ENCODE measurements at places on chromosomes 3 and 15.

GRCh38 chr3:54533856-54534255, 394.0 kb downstream of the LRTM1 start:
- DNase-seq: no peak

GRCh38 chr3:40653001-40653400, 128.2 kb downstream of the ZNF621 start:
- no peak for DNase-seq

- no peak for DNase-seq
These were observed 14.3 kb upstream of the MASP1 start for GRCh38 chr3:187305881-187306280.

DNA sequence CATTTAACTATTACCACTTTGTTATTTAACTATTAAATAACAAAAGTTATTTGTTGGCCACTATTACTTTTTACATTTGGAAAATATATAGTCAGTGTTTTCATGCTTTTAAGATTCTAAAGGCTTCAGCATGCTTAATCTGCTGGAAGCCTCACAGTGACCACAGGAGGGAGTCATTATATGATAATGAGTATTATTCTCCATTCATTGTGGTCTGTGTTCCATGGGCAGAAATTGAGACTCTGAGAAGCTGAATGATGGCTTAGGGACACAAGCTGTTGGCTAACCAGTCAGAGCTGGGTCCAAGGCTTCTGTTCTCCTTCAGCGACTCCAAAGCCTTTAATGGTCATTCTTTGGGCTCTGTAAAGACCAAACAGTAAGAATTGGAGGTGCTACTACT, 64.7 kb downstream of the BFSP2 start:
- DNase-seq: peak; percentile 65

DNA sequence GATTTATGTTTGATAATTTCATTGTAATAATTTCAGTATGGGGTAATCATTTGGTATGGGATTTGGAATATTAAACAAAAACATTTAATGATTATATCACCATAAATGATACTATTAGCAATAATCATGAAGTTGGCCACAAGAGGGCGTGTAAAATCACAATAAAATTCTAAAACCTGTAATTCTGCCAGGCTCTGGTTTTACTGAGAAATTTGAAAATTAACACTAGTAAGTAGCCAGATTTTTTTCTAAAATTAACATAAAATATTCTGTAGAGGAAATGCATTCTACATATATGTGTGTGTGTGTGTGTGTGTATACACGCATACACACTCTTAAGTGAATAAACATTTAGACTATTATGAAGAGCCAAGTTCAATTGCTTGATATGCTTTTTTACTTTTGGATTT, 40.5 kb downstream of the FEZF2 start:
- DNase-seq: peak; percentile 36

DNA sequence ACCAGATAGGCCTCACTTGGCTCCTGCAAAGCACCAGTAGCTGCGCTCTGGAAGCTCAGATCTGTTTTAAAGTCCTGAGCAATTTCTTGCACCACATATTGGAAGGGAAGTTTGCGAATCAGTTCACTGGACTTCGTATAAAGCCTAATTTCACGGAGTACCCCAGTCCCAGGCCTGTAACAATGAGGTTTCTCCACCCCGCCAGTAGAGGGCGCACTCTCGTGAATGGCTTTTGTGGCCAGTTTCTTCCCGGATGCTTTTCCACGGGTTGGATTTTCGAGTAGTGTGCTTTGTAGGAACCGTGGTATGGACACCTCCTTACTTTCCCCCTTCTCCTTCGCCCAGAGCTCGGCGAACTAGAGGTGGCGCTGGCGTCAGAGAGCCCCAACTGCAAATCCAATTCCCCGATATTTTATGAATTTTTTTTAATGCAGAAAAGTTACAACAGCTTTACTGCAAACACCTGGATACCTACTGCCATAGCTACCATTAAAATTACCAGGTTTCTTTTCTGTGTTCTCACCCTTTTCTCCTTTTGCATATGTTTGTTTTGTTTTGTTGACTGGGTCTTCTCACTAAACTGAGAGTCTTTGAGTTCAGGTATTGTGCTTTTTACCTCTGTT, 13.3 kb downstream of the RARB start:
- no peak for DNase-seq

DNA sequence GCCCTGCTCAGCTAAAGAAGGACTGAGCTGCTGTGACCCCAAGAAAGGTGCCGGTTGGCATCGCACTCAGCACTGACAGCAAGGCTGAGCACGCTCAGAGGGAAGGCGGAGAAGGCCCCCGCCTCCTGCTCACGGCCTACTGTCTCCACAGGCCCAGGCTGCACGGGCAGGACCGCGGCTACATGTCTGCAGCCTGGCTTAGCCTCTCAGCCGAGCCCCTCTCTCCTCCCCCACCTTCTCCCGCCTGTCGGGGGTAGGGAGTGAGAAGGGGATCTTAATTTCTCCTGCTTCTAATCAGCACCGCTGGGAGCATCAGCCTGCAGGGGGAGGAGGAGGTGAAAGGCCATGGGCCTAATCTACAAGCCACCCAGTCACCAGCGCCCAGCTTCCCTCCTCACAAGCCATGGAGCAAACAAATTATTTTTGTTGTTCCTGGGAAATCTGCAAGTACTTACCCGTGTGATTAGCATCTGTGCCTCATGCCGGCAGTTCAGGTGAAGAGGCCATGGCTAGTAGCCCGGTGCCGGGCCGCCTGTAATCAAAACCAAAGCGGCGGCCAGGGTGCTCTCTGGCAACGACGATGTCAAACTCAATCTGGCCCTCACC, 68.1 kb downstream of the EPHB3 start:
- DNase-seq: no peak

- no peak for DNase-seq
These were observed 37.1 kb upstream of the NR2F2 start for GRCh38 chr15:96293441-96293840.

DNA sequence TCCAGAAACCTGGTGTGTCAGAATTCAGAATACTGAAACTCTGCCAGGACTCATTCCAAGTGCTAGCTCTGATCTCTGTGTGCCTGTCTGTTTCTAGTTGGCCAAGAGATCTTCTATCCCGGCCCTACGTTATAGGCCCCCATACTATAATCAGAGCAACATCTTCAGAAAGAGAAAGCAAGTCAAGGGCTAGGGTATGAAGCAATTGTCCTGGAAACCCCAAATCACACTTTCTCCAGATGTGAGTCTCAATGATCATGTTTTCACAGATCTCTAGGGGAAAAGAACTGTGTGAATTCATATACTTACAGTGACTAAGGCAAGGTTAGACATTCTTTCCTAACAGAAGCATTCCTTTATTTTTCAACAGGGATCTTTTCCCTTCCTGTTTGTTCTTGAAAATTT, 309.7 kb downstream of the SLC9A9 start:
- no peak for DNase-seq

- DNase-seq: no peak
These were observed 357.0 kb downstream of the TIGIT start for GRCh38 chr3:114650808-114651207.

- DNase-seq: no peak
These were observed 5.7 kb upstream of the A4GNT start for GRCh38 chr3:138137861-138138260.

DNA sequence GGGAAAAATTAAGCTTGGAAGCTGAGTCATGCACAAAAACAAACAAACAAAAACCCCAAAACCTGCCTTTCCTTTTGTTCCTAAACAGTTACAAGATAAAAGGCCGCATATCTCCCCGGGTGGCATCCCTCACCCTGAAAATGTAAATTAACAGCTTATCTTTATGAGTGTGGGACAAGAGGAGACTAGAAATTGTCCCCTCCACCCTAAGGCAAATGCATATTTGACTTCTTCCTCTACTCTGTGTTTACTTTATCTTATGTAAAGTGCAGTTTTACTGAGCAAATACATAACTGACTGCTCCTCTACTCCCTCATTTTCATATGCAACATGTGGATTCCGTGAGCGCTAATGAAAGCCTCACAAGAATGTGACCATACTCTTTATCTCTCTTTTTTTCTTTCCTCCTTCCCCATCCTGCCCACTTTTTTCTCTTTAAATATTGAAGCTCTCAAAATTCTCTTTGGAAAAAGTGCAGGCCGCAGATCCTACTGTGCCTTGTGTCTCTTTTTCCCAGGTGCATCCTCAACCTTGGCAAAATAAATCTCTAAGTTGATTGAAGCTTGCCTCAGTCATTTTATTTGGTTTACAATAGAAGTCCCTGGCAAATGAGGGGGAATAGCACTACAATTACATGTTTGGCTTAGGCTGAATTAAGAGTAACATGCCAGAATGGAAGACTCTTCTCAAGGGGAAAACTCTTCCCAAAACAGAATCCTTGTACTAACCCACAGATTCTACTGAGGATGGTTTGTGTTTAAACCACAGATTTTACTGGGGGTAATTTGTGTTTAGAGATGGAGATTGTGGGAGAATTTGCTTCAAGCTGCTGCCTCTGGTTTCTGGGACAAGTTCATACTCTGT, 72.7 kb upstream of the WDR72 start:
- no peak for DNase-seq

DNA sequence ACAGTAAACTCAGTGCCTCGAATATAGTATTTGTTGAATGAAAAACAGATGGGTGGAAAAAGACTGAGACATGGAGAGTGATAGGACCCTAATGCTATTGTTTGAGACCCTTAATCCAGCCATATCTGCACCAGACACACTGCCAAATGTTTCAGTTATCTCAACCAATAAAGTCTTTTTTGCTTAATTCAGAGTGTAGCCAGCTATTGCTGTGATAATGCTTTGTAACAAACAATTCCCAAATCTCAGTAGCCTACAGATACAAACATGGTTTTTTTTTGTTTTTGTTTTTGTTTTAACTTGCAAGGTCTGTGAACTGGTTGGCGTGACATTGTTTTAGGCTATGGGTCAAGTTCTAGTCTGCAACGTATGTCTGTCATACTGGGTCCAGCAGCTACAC, 17.0 kb upstream of the BCL2A1 start:
- no peak for DNase-seq

DNA sequence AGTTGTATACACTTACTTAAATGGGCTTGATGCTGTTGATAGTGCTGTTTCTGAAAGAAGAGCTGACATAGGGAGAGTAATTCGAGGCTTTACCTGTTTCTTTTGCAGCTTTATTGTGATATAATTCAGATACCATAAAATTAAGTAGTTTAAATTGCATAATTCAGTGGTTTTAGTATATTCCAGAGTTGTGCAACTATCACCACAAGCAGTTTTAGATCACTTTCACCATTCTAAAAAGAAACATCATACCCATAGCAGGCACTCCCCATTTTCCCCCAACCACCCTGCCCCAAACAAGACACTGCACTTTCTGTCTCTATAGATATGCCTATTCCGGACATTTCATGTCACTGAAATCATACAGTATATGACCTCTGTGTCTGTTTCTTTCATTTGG, 98.5 kb downstream of the MTHFS start:
- DNase-seq: no peak

- DNase-seq: no peak
These were observed 68.2 kb downstream of the SPRED1 start for GRCh38 chr15:38320866-38321265.

DNA sequence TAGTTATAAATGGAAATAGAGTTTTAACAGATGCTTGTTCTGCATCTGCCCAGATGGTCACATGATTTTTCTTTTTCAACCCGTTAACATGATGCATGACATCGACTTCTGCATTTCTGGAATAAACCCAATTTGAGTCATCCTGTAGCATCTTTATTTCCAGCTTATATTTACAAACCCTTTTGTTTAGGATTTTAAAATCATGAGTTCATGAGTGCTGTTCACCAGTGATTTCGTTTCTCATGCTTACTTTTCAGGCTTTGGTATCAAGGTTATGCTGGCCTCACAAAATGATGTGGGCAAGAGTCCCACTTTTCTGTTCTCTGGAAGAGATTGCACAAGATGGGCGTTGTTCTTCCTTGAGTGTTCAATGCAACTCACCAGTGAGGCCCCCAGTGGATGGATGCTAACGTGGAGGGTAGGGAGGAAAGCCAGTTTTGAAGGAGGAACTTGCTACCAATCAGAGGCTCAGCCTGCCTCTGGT, 5.2 kb downstream of the HRH1 start:
- DNase-seq: no peak

DNA sequence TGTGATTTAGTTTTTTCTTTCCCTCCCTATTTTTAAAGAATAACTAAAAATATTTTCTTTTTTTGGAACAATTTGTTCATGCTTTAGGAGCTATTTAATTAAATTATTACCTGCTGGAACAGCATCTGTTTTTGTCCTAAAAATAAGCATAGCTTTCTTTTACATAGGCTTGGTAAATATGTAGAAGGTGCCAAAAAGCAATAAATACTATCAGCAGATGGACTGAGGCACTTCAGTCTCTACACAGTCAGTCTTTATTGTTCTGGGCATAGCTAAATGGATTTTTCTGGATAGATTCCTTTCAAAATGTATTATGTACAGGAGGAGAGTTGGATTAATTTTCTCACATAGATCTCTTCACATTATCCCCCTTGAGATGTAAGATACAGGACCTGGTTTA, 223.5 kb downstream of the NAALADL2 start:
- no peak for DNase-seq

- no peak for DNase-seq
These were observed 310.1 kb upstream of the RGMA start for GRCh38 chr15:93399121-93399520.

DNA sequence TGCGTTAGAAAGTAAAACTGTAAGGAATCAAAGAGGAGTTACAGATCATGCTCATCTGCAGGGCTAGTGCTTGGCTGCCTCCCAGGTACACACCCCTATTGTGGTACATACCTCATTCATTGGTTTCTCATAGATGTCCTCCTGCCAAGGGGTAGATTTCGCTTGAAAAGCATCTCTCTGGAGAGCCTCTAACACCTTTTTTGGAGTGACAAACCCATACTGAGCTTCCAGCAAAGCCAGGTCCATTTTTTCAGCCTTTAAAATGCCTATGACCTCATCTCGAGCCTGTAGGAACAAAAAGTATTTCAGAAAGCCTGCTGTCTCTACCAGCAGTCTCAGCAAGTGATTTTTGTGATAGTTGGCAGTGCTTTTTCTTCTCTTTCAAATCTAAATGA, 112.1 kb downstream of the CMSS1 start:
- no peak for DNase-seq

DNA sequence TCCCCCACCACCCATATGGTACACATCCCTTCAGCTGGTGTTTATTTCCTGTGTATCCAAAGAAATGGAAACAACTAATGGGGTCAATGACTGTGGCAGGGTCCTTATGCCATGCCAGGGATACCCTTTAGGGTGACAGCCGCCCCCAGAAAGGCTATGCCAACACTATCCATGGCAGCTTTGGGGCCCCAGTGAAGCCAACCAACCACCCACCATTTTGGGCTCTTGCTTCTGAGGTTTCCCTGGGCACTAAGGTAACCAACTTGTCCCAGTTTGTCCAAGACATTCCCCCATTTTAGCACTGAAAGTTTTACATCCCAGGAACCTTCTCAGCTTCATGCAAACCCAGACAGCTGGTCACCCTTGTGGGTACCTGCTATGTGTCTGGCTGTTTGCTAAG, 233.1 kb downstream of the VPS13C start:
- no peak for DNase-seq

DNA sequence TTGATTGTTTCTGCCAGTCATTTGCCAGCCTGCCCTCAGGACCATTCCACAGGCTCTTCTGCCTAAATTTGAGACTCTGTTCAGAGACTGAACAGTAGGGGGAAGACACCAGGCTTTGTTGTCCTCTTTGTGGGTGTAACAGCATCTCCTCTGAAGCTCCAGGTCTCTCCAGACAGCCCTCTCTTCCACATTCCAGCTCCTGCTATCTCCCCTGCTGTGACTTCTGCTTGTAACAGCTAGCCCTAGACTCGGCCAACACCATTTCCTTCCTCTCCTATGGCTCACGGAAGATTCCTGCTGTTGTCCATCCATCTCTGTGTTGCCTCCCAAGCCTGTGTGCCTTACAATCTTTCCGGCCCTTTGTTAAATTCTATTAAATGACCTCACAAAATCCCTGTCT, 40.2 kb downstream of the SUCLG2 start:
- DNase-seq: no peak
